ENCODE measurements at places on chromosomes 2 and 18.

DNA sequence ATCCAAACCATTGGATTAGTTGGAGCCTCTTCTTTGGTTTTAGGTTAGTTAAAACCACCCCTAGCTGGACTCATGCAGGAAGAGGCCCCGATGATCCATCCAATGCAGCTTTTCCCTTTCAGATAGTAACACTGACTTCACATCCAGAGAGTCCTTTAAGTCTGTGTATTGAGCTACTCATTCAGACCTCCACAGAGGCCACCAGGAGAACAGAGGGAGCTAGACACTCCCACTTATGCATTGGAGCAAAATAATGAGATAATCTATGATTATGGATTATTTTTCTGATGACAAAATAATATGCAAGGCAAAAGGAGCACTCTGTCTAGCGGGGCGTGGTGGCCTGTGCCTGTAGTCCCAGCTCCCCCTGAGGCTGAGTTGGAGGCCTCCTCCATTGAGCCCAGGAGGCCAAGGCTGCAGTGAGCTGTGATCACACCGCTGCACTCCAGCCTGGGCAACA lies 1.6 kb upstream of the ROCK2 start:
- DNase-seq = no peak

DNA sequence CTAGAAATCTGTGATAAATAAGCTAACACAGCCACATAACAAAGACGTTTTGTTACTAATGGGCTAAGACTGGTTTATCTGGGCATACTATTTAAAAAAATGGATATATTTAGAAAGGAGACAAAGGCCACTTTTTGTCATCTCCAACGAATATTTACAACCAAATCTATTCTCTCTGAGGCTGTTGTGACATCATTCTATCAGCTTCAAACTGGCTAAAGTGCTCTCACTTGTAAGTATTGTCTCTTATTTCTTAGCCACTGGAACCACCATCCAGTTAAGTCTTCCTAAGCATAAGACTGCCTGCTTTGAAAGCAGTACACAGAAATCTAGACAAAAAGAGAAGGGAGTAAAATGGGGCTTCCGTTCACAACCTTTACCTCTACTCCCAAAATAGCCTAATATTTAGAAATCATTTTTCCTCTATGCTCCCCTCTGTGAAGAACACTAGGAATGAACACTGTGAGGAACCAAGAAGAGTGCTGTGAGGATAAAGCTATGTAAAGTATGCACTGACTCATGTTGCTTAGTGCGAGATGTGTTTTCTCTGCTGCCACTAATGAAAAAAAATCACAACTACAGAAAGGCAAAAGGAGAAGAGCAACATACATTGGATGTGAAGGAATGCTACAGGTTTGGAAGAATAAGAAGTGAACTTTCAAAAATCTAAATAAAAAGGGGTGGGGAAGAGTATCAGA lies 264.1 kb downstream of the EXOC6B start:
- DNase-seq = no peak

GRCh38 chr2:50786345-50786744 lies 245.6 kb downstream of the NRXN1 start:
- no peak for DNase-seq

GRCh38 chr2:160114020-160114419 lies 51.6 kb upstream of the PLA2R1 start:
- no peak for DNase-seq

DNA sequence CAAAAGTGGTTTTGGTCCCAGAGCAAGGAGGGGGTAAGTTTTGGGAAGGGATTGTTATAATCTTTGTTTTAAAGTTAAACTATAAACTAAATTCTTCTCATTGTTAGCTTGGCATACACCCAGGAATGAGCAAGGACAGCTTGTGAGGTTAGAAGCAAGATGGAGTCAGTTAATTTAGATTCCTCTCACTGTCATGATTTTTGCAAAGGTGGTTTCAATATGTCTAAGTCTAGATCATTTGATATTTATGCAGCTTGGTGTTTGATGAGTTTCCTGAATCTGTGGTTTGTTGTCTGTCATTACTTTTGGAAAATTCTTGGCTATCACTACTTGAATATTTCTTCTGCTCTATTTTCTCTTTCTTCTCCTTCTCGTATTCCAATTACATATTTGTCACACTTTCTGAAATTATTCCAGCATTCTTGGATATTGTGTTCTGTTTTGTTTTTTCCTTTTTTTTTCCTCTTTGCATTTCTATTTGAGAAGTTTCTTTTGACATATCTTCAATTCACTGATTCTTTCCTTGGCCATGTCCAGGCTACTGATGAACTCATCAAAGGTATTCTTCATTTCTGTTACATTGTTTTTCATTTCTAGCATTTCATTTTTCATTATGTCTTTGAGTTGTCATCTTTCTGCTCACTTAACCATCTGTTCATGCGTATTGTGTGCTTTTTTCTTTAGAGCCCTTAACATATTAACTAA lies 5.1 kb downstream of the SP140 start:
- DNase-seq = no peak

- DNase-seq = no peak
Observed at GRCh38 chr2:136132825-136133155, 14.8 kb upstream of the CXCR4 start.

- DNase-seq = no peak
Observed at GRCh38 chr2:189393440-189394111, 47.7 kb upstream of the WDR75 start.

- no peak for DNase-seq
Observed at GRCh38 chr2:80830891-80831290, 526.3 kb upstream of the LRRTM1 start.

DNA sequence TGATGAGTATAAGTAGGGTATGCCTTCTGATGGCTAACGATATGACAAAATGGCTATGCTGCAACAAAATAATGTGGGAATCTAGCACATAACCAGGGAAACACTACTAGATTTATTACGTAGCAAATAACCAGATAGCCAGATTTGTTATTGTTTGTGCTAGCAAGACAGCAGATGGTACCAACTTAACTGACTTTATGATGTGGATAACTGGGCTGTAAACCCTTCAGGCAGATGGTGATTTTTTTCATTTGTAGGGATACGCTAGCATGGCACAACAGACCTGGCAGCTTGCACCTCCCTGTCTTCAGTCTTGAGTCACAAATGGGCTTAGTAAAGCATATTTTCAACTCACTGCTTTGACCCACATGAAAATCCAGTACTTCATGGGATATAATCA lies 48.7 kb downstream of the PRELID3A start:
- no peak for DNase-seq

- no peak for DNase-seq
Observed at GRCh38 chr2:18238209-18238608, 322.2 kb downstream of the RDH14 start.

DNA sequence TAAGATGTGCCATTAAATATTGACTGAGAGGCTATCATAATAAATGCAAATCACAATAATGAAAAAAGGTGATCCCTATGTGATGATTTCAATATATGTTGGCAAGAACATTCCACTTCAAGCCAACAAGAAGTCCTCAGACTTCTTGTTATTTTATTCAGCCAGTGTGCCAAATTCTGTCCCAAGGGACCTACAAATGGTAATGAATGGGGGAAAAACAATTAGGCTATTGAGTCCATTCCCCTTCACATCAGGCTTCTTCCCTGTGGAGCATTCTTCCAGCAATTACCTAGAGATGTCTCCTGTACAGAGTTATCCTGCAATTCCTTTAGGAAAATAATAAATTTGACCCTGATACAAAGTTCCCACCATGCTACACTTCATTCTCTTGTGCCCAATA lies 144.4 kb downstream of the PIEZO2 start:
- no peak for DNase-seq

GRCh38 chr18:50286391-50287027 lies 983 bp downstream of the CXXC1 start:
- no peak for DNase-seq

- DNase-seq = no peak
Observed at GRCh38 chr2:16048466-16048865, 108.1 kb downstream of the MYCN start.

DNA sequence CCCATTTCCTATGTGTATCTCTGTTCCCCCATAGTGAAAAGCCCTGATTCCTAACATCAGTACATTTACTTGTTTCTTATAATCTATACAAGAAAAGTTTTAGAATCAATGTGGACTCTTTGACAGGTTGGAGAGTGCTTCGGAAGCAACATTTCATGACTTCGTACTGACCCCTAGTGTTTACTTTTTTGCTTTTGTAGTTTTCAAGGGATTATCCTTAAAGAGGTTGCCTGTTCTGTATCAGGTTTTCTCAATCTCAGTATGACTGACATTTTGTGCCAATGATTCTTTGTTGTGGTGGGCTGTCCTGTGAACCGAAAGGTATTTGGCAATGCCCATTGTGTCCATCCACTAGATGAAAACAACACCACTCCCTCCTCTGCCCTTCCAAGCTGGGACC lies 43.3 kb upstream of the SERPINB2 start:
- DNase-seq = no peak

GRCh38 chr2:67712484-67712883 lies 315.4 kb downstream of the ETAA1 start:
- DNase-seq = no peak

GRCh38 chr18:40233931-40234616 lies 1721.0 kb upstream of the PIK3C3 start:
- no peak for DNase-seq

DNA sequence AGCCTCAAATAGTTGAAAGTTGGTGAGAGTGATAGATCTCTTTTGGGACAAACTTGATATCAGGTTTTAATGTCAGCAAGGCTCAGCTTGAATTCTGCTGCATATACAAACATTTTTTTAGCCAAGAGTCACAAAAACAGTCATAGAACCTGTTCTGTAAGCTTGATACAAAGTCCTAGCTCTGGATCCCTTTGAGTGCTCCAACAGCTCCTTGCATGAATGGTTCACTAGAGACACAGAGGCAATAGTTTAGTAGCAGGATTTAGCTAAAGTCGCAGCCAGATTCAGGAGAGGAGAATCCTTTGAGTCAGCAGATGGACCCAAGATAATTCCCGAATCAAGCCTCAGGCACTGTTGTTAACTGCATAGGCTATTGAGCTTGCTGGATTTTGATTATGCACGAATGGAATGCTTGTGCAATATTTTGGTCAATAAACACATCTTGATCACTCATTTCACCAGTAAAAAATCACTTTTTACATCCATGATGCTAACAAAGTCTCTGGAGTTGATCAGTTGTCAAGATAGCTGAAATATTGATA lies 148.6 kb downstream of the KLHL14 start:
- DNase-seq = no peak

- DNase-seq = no peak
Observed at GRCh38 chr2:177335917-177336450, 56.6 kb upstream of the AGPS start.

GRCh38 chr2:55089726-55090125 lies 39.5 kb upstream of the RTN4 start:
- no peak for DNase-seq

DNA sequence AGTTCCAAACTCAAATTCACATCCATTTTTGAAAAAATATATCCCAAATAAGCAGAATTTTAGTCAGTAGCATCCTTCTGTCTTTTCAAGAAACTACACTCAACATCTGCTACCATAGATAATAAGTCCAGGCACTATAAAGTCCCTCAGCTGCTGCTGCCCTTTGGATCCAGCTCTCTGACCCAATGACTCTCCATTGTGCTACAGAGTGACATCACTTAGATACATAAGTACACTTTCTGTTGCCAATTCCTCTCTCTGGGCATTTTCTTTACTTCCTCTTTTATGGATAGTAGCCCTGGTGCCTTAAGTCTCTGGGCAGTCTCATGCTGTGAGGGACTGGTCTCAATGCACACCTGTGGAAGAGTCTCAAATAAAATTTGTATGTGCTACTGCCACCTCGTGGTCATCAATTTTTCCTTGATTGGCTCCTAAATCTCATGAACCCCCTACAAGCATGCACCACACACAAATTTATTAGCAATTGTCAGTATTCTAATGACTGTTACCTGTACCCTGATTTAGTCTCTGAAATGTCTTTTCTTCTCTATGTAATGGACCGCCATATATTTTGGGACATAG lies 219.2 kb downstream of the LRP1B start:
- no peak for DNase-seq

- DNase-seq = no peak
Observed at GRCh38 chr2:207064128-207064690, 101.5 kb downstream of the KLF7 start.

- DNase-seq = no peak
Observed at GRCh38 chr18:57759650-57760049, 43.5 kb downstream of the ATP8B1 start.

GRCh38 chr18:7532942-7533341 lies 34.2 kb upstream of the PTPRM start:
- DNase-seq = no peak

GRCh38 chr18:80210312-80211083 lies 36.8 kb downstream of the PARD6G start:
- no peak for DNase-seq

DNA sequence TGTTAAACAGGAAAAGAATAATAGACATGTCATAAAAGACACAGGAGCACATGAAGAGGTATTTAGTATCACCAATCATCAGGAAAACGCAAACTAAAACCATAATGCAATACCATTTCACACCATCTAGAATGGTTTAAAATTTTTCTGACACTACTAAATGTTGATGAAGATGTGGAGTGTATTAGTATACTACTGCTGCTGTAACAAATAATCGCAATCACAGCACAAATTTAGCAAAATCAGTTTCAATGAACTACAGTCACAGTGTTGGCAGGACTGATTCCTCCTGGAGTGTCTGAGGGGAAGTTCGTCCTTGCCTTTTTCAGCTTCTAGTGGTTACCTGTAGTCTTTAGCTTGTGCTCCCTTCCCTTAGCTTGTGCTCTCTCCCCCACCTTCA lies 24.1 kb downstream of the SMAD2 start:
- DNase-seq = no peak

- no peak for DNase-seq
Observed at GRCh38 chr2:173942861-173943523, 22.2 kb downstream of the SP3 start.

- DNase-seq = peak; percentile 13
Observed at GRCh38 chr18:24369426-24369825, 28.2 kb downstream of the OSBPL1A start.

GRCh38 chr2:72778410-72778809 lies 47.4 kb downstream of the EXOC6B start:
- no peak for DNase-seq

- DNase-seq = no peak
Observed at GRCh38 chr2:152467677-152468410, 132.9 kb downstream of the FMNL2 start.

DNA sequence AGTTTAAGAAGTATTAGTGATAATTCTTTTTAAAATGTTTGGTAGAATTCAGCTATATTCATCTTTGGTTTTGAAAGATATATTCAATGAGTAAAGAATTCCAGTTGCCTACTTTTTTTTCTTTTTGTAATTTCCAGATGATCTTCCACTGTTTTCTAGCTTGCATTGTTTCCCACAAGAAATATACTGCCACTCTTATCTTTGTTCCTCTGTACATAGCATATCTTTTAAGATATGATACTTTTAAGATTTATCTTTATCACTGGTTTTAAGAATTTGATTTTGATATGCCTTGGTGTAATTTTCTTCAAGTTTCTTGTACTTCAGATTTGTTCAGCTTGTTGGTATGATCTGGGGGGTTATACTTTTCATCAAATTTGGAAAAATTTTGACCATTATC lies 374.4 kb downstream of the PLCL1 start:
- DNase-seq = no peak

GRCh38 chr2:221741496-221742211 lies 169.6 kb upstream of the EPHA4 start:
- no peak for DNase-seq

- peak; percentile 45 for DNase-seq
Observed at GRCh38 chr2:174023591-174024523, 58.7 kb upstream of the SP3 start.
